ENCODE measurements at places on chromosomes 6 and 20. TPM values are rescaled to one million over a fixed set of nuclear protein-coding genes. Genes with fewer than 3 reads are reported as not detected.

- no peak for DNase-seq
- H3K4me1 ChIP-seq = no peaks in the 10 kb centered on the region
- peaks cover 5% of the 10 kb centered on the region for H3K27me3 ChIP-seq
- no peak overlapping the region for H3K27ac ChIP-seq
Measured at GRCh38 chr6:98358173-98358572, 476.2 kb upstream of the POU3F2 start.

- H3K27me3 ChIP-seq = no peaks in the 10 kb centered on the region
- H3K4me3 ChIP-seq = no peak overlapping the region
- DNase-seq = no peak
- no peaks in the 10 kb centered on the region for H3K36me3 ChIP-seq
Measured at GRCh38 chr6:108263371-108263770, 2.5 kb upstream of the SNX3 start.

GRCh38 chr6:35177596-35177995 lies 36.2 kb upstream of the SCUBE3 start:
- DNase-seq = no peak
- no peaks in the 10 kb centered on the region for H3K27me3 ChIP-seq
- peak overlapping the region; percentile 22 for H3K27ac ChIP-seq

- DNase-seq = no peak
- peaks cover 3% of the 10 kb centered on the region for H3K4me1 ChIP-seq
- H3K27ac ChIP-seq = no peak overlapping the region
- no peaks in the 10 kb centered on the region for H3K36me3 ChIP-seq
Measured at GRCh38 chr6:148779142-148779562, 32.3 kb downstream of the UST start.

GRCh38 chr6:161439093-161439492 lies 165.2 kb upstream of the AGPAT4 start:
- H3K36me3 ChIP-seq = no peaks in the 10 kb centered on the region
- H3K27ac ChIP-seq = no peak overlapping the region
- H3K4me1 ChIP-seq = peaks cover 30% of the 10 kb centered on the region
- no peak for DNase-seq
- no peak overlapping the region for H3K4me3 ChIP-seq

- no peak overlapping the region for H3K4me3 ChIP-seq
- peaks cover 3% of the 10 kb centered on the region for H3K4me1 ChIP-seq
- H3K36me3 ChIP-seq = no peaks in the 10 kb centered on the region
- DNase-seq = no peak
- no peaks in the 10 kb centered on the region for H3K27me3 ChIP-seq
- H3K27ac ChIP-seq = no peak overlapping the region
Measured at GRCh38 chr6:153102605-153103318, 28.3 kb downstream of the RGS17 start.

DNA sequence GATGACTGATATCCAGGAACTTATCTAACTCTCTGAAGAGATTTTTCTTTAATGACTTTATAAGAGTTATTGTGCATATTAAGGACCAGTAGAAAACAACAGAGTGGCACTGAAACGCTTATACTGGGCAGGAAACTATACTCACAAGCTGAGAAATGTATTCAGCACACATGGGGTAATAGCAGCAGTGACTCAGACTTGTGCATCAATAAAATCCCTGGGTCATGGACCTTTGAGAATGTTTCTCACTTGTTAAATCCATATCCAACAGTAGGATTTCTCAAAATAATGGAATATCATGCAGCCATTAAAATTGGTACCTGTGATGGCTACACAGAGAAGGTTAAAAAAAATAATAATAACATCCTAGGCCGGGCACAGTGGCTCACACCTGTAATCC lies 219.5 kb downstream of the BTBD9 start:
- H3K36me3 ChIP-seq = no peaks in the 10 kb centered on the region
- no peaks in the 10 kb centered on the region for H3K27me3 ChIP-seq
- DNase-seq = no peak
- H3K4me3 ChIP-seq = no peak overlapping the region
- no peak overlapping the region for H3K27ac ChIP-seq

DNA sequence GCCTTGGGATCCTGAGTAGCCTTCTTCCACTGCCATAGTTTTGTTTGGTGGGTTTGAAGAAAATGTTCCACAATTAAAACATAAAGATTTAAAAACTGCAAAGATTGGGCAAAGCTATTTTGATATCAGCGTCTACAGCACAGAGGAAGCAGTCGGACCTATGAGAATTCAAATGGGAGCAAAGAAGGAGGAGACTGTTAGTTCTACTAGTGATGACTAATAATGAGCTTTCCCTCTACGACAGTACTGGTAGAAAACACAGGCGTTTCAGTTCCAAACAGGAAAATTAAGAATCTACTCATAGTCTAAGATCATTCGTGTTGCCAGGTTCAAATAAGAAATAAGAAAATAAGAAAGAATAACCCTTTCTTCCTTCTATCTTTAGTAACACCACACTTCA lies 121.2 kb downstream of the INSM1 start:
- no peak overlapping the region for H3K4me3 ChIP-seq
- no peaks in the 10 kb centered on the region for H3K4me1 ChIP-seq
- H3K36me3 ChIP-seq = peaks cover 19% of the 10 kb centered on the region

GRCh38 chr6:137704802-137705159 lies 162.3 kb upstream of the TNFAIP3 start:
- no peaks in the 10 kb centered on the region for H3K36me3 ChIP-seq
- no peak for DNase-seq
- H3K27ac ChIP-seq = peak overlapping the region; percentile 4
- peaks cover 17% of the 10 kb centered on the region for H3K4me1 ChIP-seq
- no peak overlapping the region for H3K4me3 ChIP-seq

DNA sequence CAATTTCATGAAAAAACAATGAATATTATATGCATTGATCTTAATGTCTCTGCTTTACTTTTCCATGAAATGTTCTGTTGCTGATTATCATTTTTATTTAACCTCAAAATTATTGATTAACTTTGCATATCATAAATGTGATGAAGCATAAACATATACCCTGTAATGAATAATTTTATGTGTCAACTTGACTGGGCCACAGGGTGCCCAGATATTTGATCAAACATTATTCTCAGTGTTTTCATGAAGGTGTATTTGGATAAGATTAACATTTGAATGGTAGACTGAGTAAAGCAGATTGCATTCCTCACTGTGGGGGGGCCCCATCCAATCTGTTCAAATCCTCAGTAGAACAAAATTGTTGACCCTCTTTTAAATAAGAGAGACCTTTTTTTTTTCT lies 265.2 kb downstream of the CENPW start:
- H3K27me3 ChIP-seq = no peaks in the 10 kb centered on the region
- DNase-seq = no peak
- no peak overlapping the region for H3K27ac ChIP-seq

DNA sequence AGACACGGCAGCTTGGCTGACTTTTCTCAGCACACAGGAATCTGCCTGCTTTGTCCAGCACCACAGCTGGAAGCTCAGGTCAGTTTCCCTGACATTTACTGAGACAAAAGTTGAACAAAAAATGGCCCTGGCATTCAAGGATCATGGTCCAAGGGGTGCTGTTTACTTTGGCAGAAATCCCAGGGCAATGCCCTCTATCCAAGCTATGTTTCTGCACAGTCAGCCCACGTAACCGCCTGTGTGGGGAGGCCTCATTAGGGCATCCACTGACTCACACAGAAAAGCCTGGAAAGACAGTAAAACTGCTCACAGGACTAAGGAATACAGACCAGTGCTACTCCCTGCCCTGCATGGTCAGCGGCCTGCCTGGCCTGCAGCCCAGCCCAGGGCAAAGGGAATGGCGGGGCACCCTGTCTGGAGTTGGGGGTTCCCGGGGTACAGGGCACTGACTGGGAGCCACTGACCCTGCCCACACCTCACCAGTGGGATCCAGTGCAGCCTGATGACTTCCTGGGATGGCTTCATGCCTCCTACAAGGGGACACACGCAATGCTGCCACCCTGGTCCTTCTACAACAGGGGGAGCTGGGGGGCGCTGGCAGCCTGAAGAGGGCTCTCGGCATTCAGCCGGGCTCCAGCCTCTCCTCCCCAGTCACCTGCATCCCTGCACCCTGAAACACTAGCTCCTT lies 77.1 kb downstream of the NINL start:
- no peak overlapping the region for H3K27ac ChIP-seq
- no peak for DNase-seq

The GPLD1 gene
- 4.7 TPM for total RNA-seq

Measured in mesothelial cell of epicardium (in vitro differentiated cells).